ENCODE measurements at places on chromosomes 1 and 21.

- no peak for DNase-seq
Measured at GRCh38 chr1:226656601-226657277, 82.3 kb downstream of the ITPKB start.

DNA sequence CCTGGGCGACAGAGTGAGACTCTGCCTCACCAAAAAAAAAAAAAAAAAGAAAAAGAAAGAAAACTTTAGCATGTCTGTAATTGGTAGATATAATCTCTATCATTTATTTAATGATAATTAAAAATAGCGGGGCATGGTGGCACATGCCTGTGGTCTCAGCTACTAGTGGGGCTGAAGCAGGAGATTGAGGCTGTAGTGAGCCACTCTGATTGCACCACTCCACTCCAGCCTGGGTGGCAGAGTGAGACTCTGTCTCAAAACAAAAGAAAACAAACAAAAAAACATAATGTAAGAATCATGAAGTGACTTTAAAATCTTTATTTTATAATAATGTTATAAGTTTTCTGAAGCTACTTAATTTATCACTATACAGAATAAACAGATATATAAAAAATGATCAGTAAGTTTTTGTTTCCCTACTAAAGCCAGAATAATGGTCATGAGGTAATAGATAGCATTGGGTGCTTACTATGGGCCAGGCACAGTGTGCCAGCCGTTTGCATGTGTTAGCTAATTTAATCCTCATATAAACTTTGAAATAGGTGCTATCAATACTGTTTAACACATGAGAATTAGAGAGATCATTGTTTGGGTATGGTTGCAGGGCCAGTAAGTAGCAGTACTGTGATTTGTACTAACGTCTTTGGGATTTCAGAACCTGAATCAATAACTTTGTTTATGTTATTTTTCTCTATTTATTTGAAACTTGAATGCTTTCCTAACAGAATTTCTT, 23.8 kb downstream of the CLIC4 start:
- no peak for DNase-seq

- no peak for DNase-seq
Measured at GRCh38 chr21:31078796-31079195, 40.5 kb upstream of the KRTAP19-8 start.

DNA sequence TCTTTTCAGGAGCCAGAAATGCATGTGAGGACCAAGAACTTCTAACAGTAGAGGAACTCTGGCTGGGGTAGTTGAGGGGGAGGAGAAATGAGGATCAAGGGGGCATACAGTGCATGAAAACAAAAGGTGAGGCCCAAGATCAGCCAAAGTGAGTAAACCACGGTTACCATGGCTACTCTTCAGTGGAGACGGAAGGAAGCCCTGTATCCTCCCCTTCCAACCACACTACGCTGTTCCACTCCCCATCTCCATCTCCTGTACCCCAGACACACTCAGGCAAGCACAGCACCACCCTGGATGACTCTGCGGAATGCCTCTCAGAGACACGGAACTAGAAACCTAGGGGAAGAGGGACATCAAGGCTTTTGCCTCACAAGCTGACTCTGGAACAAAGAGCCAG, 157.6 kb upstream of the CAMK1G start:
- DNase-seq: no peak

- DNase-seq: no peak
Measured at GRCh38 chr1:86701731-86702130, 2.6 kb upstream of the SH3GLB1 start.

GRCh38 chr1:146012703-146013558, 8.6 kb downstream of the HJV start:
- no peak for DNase-seq

- DNase-seq: no peak
Measured at GRCh38 chr1:171663854-171664575, 11.5 kb upstream of the MYOC start.
